ENCODE measurements at places on chromosomes 2 and 18. TPM values are rescaled to one million over a fixed set of nuclear protein-coding genes. Genes with fewer than 3 reads are reported as not detected.

DNA sequence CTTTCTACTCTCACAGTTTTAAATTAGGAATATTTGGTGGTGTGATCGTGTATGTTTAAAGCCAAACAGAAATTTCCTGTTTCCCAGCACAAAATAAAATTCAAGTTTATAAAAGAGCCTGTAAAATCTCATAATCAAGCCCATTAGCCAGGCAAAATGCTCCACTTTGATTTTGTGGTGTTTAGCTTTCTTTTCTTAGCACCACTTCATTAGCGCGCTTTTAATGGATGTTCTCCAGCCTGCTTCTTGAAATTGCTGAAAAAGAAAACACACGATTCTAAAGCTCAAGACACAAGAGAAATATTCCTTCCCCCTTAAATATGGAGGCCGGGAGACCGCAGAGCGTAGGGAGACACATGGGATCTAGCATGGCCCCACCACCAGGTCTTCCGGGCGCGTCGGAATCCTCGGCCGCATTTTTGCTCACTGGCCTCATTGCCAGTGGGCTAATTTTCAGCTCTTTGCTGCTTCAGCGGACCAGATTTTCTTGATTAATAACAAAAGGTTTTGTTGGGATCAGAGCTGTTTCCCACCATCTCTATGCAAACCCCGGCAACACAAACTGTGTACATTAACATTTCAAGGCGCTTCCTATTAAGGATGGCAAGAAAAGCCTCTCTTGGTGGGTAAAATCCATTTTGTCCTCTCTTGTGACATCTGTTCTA is 40.4 kb upstream of the ID2 start:
- H3K4me1 ChIP-seq = peaks cover 9% of the 10 kb centered on the region
- no peak overlapping the region for H3K27ac ChIP-seq
- DNase-seq = no peak
- H3K27me3 ChIP-seq = no peaks in the 10 kb centered on the region
- no peak overlapping the region for H3K4me3 ChIP-seq

XIRP2 gene
- not detected for total RNA-seq

DNA sequence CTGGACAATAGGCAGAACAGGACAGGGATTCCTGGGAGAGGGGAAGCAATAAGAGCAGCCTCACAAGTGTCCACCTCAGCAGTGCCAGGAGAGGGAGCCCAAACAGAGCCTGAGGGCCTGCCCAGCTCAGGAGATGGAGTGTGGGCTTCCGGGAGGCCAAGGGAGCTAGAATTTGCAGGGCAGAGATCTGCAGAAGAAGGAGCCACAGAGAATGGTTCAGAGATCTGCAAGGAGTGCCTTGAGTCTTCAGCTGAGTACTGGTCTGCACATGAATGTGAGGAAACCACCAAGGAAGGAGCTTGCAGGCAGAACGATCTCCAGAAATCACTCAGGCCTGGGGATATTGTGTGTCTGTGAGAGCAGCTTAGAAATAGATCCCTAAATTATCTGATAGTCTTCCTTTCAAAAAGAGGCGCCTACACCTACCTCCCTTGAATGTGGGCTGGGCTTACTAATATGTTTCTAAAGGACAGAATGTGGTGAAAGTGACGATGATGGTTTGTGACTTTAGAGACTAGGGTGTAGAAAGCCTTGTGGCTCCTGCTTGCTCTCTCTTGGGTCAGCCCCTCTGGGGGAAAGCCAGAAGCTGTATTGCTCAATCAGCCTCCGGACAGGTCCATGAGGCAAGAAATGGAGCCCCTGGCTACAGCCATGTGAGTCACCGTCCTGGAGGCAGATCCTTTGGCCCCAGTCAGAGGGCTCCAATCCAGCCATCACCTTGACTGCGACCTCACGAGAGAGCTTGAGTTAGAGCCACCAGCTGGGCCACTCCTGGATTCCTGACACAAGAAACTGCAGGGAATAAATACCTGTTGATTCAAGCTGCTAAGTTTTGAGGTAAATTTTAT is 7.6 kb upstream of the LPIN1 start:
- H3K27me3 ChIP-seq = peaks cover 12% of the 10 kb centered on the region
- H3K27ac ChIP-seq = no peak overlapping the region
- H3K36me3 ChIP-seq = no peaks in the 10 kb centered on the region
- H3K4me1 ChIP-seq = peaks cover 7% of the 10 kb centered on the region

DNA sequence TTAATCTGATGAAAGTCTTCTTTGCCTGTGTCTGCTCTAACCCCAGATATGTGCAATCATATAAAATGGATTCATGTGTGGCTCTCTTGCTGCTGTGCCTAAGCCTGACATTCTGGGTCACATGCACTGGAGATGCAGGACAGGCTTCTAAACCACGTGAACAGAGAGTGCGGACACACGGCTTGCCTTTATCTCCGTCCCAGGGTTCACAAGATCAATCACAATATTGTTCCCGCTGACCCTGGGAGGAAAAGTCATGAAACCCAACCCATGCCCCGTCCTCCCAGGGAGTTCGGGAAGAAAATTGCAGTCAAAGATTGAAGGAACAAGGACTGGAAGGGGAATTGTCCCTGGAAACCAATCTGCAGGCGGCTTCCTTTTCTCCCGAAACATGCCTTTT is 74.8 kb downstream of the VAPA start:
- no peaks in the 10 kb centered on the region for H3K36me3 ChIP-seq
- H3K27ac ChIP-seq = no peak overlapping the region
- no peak overlapping the region for H3K4me3 ChIP-seq
- DNase-seq = no peak

DNA sequence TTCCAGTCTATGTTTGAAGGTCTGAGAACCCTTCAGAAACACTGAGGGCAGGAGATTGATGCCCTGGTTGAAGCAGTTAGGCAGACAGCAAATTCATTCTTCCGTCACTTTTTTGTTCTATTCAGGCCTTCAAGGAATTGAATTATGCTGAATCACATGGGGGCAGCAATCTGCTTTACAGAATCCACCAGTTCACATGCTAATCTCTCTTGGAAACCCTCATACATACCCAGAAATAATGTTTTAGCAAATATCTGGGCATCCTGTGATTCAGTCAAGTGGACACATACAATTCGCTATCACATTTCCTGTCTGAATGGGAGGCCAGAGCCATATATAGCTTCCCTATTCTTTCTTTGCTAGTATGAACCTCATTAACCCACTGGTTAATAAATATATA is 301.4 kb upstream of the CNTNAP5 start:
- DNase-seq = no peak
- peaks cover 1% of the 10 kb centered on the region for H3K27me3 ChIP-seq
- H3K4me1 ChIP-seq = no peaks in the 10 kb centered on the region
- H3K27ac ChIP-seq = no peak overlapping the region

ALPI gene
- total RNA-seq = not detected

ACYP2 gene
- 9.1 TPM for total RNA-seq

- H3K4me3 ChIP-seq = no peak overlapping the region
- peaks cover 35% of the 10 kb centered on the region for H3K4me1 ChIP-seq
- peaks cover 7% of the 10 kb centered on the region for H3K36me3 ChIP-seq
- no peak overlapping the region for H3K27ac ChIP-seq
- no peaks in the 10 kb centered on the region for H3K27me3 ChIP-seq
Observed at GRCh38 chr2:30503007-30503694, 56.1 kb downstream of the LCLAT1 start.

SERPINB11 gene
- not detected for total RNA-seq

RAB17 gene
- 0.68 TPM for total RNA-seq

- no peaks in the 10 kb centered on the region for H3K36me3 ChIP-seq
- no peak for DNase-seq
- H3K27ac ChIP-seq = no peak overlapping the region
- no peaks in the 10 kb centered on the region for H3K27me3 ChIP-seq
- no peak overlapping the region for H3K4me3 ChIP-seq
- H3K4me1 ChIP-seq = peaks cover 5% of the 10 kb centered on the region
Observed at GRCh38 chr2:216388046-216388884, 16.0 kb upstream of the MARCHF4 start.

- peaks cover 13% of the 10 kb centered on the region for H3K4me1 ChIP-seq
- no peaks in the 10 kb centered on the region for H3K36me3 ChIP-seq
- no peak for DNase-seq
Observed at GRCh38 chr2:23828256-23828980, 98.5 kb downstream of the ATAD2B start.

- H3K36me3 ChIP-seq = no peaks in the 10 kb centered on the region
- H3K4me1 ChIP-seq = no peaks in the 10 kb centered on the region
- no peak overlapping the region for H3K27ac ChIP-seq
Observed at GRCh38 chr2:11102466-11102865, 52.8 kb upstream of the SLC66A3 start.

DNA sequence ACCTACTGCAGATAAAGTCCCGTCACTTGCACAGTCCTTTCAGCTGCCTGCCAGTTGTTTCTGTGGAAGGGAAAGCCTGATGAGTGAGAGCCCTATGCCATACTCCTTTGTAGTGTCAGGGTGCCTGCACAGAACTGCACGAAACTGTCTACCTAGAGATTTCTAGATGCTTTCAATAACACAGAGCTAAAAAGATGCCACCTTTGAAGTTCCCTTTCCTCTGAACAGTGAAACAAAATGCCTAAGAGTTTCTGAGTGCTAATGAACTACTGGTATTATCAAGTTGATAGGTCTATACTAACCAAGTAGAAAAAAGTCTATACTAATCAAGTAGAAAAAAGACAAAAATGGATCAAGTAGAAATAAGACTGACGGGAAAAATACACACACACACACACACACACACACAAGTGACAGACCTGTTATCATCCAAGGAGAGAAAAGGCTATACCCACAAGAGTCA is 79.0 kb downstream of the TLK1 start:
- peak overlapping the region; percentile 27 for H3K27ac ChIP-seq
- no peak overlapping the region for H3K4me3 ChIP-seq
- H3K27me3 ChIP-seq = no peaks in the 10 kb centered on the region
- H3K4me1 ChIP-seq = peaks cover 20% of the 10 kb centered on the region
- peaks cover 9% of the 10 kb centered on the region for H3K36me3 ChIP-seq

- no peaks in the 10 kb centered on the region for H3K27me3 ChIP-seq
- DNase-seq = no peak
- no peaks in the 10 kb centered on the region for H3K36me3 ChIP-seq
- H3K4me3 ChIP-seq = no peak overlapping the region
- peaks cover 9% of the 10 kb centered on the region for H3K4me1 ChIP-seq
Observed at GRCh38 chr2:180125245-180125962, 118.3 kb upstream of the CWC22 start.

DNA sequence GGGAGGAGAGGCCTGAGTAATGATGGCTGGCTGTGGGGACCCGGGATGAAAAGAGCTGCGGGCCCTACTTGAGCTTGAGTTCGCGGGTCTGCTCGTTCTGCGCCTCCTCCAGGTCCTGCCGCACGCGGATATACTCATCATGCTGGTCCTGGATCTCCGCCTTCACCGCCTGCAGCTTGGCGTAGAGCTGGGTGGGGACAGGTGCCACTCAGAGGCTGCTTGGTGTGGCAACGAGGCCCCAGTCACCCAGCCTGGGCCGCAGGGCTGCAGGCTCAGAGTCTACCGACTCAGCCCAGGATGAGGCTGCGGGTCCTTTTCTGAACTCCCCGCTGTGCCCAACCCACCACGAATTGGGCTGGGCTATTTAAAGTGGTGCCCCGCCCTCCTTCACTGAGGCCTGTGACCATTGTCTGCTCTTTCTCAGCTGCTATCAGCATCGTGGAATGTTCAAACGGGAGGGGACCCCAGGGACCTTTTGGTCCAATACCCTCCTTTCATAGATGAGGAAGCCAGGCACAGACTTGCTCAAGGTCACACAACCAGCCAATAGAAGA is 28.0 kb downstream of the KIF3C start:
- DNase-seq = no peak
- no peak overlapping the region for H3K27ac ChIP-seq

FAM161A gene
- total RNA-seq = 2.9 TPM

RGPD3 gene
- total RNA-seq = not detected

DNA sequence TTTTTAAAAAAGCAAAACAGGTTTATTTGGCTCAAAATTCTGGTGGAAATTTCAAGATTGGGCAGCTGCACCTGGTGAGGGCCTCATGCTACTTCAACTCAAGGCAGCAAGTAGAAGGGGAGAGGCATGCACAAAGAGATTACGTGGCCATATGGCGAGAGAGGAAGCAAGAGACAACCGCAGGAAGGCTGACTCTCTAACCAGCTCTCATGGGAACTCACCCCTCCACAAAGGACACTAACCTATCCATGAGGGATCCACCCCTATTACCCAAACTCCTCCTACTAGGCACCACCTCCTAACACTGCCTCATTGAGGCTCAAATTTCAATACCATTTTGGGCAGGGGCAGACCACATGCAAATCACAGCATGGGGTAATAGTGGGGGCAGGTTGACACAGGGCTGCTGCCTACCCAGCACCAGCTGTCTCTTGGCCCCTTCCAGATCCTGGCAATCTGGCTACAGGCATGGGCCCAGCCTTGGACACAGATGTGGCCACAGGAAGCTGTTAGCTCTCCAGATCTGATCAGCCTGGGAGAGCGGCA is 2.0 kb upstream of the CAPN10 start:
- peak; percentile 59 for DNase-seq
- H3K27ac ChIP-seq = no peak overlapping the region
- no peaks in the 10 kb centered on the region for H3K27me3 ChIP-seq
- H3K36me3 ChIP-seq = peaks cover 2% of the 10 kb centered on the region
- peaks cover 65% of the 10 kb centered on the region for H3K4me1 ChIP-seq

DNA sequence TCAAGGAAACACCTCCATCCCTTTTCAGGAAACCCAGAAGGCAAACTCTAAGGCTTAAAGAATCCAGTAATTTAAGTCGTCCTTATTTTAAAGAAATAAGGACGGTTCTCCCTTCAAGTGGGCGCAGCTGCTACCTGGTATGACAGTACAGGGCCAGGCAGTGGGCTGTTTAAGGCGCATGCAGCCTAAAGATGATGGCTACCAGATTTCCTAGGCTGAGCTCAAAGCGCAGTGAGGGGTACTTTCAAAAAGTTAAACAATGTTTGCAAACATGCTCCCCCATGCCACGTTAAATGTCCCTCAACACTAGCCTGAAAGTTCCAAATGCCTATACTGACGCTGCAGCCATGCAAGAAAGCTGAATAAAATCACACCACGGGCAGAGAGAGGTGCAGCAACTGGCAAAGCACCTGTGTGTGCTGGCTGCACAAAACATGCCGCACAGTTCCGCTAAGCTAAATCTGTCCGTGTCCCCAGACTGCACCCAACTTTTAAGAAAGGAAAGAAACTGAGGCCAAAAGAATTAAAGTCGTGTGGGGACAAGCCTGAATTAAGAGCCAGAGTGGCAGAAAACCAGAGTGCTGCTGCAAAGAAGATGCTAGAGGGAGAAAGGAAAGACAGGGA is 583 bp downstream of the HIBCH start:
- no peaks in the 10 kb centered on the region for H3K36me3 ChIP-seq
- H3K27me3 ChIP-seq = no peaks in the 10 kb centered on the region
- DNase-seq = no peak
